Activated T-helper 1 cell treated with anti-CD3 and anti-CD28 coated beads, Interleukin-2, amount 50 U/mL, for 16 hours (primary cell): ENCODE measurements at places on chromosomes 2 and 18.

DNA sequence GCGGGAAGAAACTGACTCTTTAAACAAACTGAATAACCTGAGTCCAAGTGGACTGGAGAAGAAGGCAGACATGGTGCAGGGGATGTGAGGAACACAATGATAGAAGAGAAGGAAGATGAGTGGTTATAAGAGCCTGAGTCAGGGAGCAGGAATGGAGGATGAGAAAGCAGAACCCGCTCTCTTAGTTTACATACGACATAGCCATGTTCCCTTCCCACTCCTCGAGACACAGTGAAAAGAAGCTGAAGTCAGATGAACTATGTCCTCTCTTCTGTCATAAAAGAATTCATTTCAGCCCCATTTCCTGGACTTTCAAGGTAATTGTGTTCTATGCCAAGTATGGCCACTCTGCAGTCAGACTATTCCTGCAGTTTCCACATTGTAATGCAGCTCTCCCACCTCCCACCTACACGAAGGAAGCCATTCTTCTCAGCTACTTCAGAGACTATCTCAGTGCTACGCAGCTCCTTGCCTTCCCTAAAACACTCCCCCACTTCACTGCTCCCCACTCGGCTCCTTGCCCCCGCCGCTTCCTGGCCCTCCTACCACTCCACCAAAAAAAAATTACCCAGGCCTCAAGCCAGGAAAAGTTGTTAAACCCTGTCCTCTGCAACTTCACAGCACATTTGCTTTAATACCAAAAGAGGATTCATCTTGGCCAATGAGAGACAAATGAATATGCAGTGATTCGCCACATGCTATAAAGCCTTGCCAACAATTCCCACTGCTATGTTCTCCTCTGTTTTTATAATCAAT, 323.4 kb upstream of the EPHA4 start:
- no peak for DNase-seq

DNA sequence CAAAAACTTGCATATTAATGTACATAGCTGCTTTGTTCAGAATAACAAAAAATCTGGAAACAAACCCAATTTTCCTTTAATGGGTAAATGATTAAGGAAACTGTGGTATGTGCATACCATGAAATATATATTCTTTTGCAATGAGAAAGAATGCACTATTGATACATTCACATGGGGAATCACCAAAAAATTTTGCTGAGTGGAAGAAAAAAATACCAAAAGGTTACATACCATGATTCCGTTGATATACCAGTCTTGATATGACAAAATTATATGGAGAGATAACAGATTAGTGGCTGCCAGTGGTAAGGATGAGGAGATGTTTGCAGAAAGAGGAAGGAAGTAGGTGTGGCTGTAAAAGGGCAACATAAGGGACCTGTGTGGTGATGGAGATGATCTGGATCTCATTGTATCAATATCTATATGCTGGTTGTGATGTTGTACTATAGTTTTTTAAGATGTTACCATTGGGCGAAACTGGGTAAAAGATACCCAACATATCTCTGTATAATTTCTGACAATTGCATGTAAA, 54.6 kb upstream of the BCL2L11 start:
- no peak for DNase-seq

GRCh38 chr2:169507698-169508097, 1.8 kb upstream of the KLHL41 start:
- DNase-seq, result no peak

DNA sequence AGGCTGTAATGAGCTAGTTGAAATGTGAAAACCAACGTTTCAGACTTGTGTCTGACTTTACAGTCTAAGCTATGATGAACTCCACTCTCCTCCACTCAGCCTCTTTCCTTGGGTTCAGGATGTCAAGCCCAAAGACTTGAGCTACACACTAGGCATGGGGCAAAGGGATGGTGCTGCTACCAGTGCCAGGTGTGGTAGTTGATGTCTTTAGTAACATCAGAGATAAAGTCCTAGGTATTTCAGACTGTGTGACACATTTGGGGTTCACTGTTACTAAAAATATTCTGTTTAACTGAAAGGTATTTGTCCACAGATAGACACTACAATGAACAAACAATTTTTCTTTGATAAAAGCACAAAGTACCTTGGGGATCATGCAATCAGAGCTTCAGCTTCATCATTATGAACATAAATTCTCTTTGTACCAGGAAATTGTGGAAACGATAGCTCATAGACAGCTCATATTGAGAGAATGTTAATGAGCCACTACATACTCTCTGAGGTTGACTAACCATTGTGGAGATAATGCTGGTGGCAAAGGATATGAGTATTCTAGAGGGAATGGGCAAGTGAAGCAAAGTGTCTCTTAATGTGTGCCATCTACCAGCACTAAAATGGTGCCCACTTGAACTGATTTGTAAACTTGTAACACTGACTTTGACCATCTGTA, 253.7 kb upstream of the THUMPD2 start:
- DNase-seq, result no peak

DNA sequence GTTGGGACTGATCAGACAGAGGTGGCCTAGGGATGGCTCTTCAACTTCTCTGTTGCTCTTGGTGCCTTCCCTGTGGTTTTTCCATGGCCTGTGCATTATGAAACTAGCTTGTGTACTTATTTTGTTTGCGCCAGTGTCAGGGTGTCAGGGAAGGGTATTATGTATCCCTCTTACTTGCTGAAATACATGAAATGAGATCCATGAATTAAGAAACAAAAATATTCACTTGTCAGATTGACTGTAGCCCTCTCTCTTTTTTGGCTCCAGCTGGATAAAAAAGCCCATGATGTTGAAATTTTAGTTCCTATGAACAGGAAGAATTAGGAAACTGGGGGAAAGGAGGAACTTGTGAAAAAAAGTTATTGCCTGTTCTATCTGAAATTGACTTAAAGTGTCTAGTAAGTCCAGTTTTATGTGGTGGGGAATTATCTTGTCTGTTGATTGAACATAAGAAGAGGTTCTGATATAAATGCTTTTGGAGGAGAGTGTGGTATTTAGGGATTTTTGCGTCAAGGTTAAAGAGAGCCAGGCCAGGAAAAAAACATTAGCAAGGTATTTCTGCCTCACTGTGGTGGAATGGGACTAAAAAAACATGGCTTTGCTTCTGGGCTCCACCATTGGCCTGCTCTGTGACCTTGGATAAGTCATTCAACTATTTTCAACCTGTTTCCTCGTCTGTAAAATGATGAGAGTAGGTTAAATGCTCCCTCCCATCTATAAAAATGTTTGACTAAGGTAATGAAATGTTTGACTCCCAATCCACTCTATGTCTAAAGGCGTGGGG, 12.0 kb downstream of the UGP2 start:
- DNase-seq, result no peak

- DNase-seq, result no peak
These were observed 856 bp upstream of the PLA2R1 start for GRCh38 chr2:160063271-160063670.

DNA sequence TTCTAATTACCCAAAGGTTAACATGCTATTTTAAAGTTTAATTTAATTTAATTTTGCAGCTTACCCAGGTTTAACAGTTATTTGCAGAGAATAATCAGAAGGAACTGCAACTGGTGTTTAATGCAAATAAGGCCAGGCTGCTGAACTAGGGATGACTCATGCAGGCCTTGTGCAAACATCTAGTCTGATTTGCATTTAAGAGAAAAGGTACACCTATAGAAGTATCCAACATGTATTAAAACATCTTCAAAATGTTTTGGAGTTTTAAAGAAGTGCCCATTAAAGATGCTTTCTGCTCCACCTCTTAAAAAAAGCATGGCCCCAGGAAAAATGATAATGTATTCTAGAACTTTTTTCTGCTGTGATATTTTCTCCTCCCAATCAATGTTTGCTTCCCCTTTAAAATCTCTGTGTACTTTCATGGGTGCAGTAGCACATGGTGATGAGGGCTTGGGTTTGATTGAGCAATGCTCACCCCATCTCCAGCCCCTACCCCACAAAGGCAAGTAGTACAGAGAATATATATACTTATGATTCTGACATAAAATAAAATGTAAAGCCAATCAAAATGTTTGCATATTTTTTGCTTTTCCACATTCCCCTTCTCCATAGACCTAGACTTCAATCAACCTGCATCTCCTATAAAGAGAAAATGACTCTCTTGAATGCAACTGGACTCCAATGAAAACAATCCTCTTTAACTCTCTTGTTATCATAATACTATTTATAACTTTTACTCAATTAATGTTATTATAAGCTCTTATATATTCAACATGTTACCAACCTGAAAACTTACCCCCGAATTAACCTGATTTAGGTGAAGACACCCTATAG, 54.1 kb downstream of the ATP8B1 start:
- no peak for DNase-seq

GRCh38 chr18:43596105-43596712, 318.9 kb upstream of the SYT4 start:
- no peak for DNase-seq

GRCh38 chr2:171712051-171712450, 24.8 kb downstream of the DYNC1I2 start:
- DNase-seq, result no peak

DNA sequence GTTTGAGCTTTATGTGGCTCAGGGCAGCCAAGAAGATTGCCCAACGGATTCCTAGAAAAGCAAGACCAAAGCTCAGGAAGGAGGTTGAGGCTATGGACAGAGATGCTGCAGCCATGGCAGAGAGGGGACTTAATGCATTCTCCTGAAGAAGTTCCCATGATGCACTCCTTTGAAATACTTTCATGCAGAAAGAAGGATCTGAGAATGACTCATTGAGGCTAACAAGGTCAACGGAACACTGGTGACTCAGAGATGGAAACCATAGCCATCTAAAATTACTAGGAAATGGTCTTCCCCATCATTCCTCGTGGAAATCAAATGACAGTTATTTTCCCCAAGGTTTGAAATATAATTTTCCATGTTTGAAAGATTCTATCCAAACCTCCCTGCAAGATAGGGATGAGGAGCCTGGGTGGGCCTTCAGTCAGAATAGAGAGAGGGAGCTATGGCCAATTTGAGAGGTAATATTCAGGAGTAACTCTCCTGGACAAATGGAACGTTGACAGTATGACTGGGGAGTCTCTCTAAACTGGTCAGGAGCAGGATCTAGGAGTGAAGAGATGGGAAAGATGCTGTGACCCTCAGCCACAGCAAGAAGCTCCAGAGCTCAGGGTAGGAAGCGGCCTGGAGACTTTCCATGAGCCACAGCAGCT, 63.0 kb downstream of the REEP1 start:
- DNase-seq, result no peak

DNA sequence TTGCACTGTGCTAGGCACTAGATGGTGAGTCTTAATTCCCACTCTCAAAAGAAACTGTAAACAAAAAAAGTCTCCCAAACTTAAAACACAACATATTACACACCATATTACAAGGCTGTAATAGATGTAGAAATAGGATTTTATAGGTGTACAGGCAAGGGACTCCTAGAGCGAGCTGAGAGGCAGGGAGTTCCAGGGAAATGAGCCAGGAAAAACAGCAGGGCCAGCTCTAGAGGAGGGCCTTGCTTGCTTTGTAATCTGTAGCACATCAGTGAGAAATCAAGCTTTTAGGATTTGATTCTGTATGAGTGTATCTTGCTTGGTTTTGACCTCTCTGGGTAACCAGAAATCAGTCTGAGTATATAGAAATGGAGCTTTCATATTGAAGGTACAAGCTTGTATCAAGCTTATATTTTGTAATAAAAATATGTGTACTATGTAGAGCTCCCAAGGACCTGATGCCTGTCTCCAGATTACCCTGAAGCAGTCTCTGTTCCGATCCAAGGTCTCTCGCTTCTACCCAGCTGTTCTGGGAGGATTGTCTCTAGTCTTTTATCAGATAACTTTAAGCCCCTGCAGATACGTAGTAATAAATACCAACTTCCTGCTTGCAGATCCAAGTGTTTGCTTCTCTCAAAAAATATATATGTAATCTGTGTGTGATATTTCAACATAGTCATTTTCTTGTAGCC, 73.0 kb downstream of the MYO1B start:
- no peak for DNase-seq

GRCh38 chr2:71291398-71291797, 40.2 kb upstream of the ZNF638 start:
- no peak for DNase-seq

DNA sequence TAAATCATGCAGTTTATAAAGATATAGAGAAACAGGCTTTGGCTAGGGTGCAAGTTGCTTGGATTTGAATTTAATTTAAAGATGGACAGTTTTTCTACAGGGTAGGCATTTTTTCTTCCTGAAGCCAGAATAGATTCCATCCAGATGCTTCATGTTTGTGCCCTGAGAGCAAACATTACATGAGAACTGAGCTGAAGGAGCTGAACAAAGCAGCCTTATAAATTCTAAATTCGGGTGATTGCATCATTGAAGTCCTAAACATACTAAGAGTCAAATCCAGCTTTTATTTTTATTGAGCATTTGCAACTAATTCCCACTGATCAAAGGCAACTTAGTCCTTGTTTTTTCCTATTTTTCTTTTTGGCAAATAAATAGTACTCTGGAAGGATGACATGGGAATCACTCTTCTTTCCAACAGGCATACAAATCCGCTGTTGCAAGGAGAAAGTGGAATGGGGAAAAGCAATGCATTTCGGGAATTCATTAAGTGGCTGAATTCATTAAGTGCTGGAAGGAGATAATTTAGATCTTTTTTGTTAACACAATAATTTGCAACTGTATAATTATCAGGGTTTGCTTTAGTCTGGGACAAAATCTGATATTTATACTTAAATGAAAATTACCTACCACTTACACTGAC, 828.0 kb downstream of the SLC4A3 start:
- DNase-seq, result no peak

- no peak for DNase-seq
These were observed 55.1 kb downstream of the FAM117B start for GRCh38 chr2:202689898-202690297.

- no peak for DNase-seq
These were observed 140.3 kb downstream of the OSR1 start for GRCh38 chr2:19218166-19218565.

DNA sequence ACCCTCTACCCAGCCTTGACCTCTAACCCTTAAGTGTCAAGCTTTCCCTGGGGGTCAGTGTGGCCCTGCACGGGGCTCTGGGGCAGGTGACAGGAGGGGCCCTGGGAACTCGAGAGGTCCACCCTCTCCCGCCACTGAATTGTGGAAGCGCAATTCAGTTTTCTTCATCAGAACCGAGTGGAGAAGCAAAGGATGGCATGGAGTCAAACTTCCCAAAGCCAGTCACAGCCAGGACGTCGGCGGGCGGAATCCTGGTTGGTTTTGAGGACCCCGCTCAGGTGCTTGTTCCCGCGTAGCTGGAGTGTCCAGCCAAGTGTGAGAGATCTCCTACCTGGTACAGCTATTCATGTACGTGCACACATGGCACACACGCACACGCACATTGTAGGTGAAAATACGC, 62.0 kb downstream of the MBP start:
- no peak for DNase-seq

- DNase-seq, result no peak
These were observed 108.9 kb downstream of the ATP9B start for GRCh38 chr18:79178113-79178531.

GRCh38 chr2:164681009-164681408, 59.7 kb upstream of the GRB14 start:
- DNase-seq, result no peak
